Pancreas (tissue), 10 donors: ENCODE measurements at places on chromosomes 7 and 10.
A peak's percentile ranks its signal among the peaks of the same experiment; 100 is the strongest.

DNA sequence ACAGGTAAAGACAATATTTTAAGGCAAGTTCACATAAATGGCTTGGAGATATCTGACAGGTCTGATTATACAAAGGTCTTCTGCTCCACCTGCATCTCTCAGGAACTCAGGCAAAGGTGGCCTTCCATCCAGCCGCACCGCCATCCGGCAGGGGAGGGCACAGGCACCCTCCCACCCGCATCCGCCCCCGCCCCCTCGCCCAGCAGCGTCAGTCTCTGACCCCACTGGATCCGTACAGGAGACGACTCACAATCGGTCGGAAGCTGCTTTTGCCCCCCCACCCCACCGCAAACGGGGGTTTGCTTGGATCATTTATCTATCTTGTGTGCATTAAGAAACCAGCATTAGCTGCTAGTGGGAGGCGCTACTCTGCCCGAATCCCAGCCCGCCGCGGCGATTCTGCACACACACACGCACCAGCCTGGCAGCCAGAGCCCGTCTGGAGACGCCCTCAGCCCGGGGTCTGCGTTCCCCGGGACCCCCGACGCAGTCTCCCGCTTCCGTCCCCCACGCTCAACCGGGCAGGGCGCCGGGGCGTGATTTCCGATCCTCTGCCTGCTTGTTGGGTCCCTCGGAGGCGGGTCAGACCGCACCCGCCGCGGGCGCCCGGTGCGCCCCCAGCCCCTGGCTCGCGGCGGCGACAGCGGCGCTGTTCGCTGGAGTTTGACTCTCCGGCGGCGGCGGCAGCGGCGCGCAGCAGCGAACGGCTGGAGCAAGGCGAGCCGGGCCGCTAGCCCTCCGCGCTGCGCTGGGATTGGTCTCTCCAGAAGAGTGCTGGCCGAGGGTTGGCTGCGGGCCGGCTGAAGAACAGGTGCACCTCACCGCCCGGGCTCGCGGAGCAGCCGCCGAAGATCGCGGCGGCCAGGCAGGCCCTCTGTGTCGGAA, 820 bp upstream of the NRG3 start:
- DNase-seq = peak; percentile 88

DNA sequence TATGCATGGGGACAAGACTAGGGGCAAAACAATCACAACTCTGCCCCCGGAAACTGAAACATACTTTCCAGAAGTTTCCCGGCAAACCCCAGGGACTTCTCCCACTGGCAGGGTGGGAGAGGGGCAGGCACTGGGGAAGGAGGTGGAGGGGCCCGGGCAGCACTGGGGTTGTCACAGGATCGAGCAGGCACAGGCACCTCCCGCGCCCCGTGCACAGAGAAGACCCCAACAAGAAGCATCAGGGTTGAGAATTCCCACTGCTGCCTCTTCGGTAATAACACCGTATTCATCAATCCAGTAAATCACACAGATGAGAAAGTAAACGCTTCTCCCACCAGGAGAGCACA, 490.5 kb downstream of the PTPRN2 start:
- DNase-seq = no peak

DNA sequence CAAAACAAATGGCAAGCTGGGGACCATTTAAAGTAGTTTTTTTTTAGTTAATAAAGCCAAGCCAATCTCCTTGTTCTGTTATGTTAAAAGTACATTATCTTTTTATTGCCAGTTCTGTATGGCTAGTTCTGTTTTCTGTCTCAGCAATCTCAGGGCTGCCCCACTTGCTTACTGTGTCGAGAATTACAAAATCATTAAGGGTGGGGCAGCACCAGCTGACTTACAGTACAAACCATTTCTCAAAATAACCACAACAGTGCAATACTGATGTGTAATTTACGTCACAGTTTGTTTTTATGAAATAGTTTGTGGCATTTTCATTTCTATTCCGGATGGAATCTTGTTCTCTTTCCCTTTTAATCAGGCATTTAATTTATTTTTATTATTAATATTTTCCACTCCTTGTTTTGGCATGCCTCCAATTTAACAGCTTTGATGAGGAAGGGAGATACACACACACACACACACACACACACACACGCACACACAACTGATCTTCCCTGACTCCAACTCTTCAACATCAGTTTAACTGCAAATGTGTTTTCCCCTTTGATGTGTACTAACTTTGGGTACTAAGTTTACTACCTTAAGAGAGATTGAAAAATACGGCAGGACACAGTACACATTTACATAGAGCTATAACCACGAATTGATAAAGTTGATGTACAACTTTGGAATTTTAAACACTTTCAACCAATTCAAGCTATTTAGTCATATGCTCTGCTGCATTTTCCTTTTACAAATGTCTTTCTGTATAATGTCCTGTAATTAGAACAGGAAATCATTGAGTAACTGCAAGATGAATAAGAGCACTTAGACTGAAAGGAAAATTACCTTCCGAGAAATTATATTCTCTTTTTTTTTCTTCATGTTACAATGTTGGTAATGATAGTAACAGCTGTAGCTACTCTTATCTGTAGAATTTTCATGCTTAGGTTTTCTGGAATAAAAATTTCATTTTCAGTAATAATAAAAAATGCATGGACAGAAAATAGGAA, 91.5 kb downstream of the ARID5B start:
- no peak for DNase-seq

DNA sequence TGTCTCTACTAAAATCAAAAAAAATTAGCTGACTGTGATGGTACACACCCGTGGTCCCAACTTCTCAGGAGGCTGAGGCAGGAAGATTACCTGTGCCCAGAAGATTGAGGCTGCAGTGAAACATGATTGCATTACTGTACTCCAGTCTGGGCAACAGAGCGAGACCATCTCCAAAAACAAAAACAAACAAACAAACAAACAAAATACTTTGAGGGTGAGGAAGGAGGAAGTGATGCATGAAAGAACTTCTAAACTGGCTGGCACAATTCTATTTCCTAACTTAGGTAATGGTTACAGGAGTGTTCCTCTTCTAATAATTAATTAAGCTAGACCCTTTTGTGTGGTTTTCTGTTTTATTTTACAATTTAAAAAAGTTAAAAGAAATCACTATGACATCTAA, 15.5 kb downstream of the WAPL start:
- DNase-seq = no peak

GRCh38 chr10:133168617-133169031, 8.6 kb downstream of the KNDC1 start:
- no peak for DNase-seq

- DNase-seq = no peak
Observed at GRCh38 chr10:103476046-103476768, 2.8 kb downstream of the CALHM3 start.

DNA sequence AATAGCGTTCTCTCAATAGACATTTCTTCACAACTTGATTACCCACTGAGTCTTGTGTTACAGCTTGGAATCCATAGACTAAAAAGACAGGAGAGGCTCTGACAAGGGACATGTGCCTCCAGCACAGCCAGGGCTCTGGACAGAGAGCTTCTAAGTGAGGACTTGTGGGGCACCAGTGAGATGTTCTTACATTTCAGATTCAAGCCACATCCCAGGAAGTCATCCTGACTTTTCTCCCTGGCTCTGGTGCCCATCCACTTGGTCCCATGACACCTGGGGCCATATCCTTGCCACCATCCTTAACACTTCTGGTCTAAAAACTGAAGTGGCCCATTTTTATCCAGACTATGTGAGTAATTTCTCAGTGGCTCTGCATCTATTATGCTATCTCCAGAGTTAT, 440.1 kb downstream of the TCERG1L start:
- DNase-seq = no peak

DNA sequence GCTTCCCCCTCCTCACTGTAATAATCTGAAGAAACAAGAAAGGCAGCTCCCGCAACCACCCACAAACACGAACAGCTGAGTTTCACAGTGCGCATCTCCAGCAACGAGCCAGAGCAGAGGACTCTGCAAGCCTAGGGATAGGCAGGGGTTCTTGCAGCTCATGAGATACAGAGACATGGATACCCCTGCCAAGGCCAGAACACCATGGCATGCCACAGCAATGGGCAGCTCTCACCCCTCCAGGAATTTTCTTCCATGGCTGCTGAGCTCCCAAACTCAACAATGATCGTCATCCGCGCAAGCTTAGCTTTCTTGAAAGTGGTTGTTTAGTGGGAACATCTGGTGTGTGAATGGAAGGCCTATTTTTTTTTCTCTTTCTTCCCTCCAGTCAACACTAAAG, 637.3 kb downstream of the SORCS3 start:
- no peak for DNase-seq
